ENCODE measurements at places on chromosomes 16 and 17.

- no peak for DNase-seq
Measured at GRCh38 chr17:82957469-82957795, 117.6 kb upstream of the ZNF750 start.

DNA sequence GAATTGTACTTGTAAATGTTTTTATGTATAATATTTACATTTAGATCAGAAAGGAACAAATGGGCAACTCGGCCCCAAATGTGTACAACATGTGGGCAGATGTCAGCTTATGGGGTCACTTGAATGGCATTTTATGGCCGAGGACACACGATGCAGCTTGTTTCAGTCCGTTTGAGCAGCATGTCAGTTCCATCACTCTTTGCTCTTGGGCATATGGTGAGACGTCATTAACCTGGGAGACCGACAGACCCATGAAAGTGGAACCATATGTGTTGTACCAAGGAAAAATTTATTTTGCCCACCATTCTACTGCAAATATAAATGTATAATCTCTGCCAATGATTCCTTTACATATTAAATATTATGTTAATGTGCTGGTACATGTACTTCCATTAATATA, 561.9 kb upstream of the SOX9 start:
- DNase-seq, result no peak

DNA sequence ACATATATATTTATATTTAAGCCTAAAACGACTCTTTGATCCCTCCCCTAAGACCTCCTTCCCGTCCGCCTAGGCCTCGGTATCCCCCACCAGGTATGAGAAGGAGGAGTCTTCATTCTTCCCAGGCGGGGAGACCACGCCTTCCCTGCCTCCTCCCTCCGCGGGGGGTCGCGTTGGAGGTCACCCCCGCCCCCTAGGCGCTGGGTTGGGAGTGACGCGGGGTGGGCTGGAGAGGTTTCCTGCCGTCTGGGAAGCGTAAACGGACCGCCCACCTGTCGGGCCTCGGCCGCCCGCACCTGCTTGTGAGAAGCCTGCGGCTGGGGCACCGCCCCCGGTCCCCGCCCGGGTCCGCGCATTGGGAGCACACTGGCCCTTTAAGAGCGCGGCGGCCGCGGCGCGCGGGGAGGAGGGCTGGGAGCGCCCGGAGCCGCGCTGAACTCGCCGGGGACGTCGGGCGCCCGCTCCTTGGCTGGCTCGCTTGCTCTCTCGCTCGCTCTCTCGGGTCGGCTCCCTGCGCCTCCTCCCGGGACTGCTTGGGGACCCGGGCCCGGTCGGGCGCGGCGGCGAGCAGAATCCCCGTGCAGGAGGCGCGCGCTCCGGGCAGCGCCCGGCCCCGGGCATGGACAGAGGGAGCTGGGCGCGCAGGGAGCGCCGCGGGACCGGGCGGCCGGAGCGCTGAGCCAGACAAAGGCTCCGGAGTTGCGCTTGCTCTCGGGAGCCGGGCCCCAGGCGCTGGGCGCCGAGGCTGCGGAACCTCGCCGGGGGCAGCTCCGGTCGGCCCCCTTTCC, at the start of gene MMP15:
MMP15 (plus strand) TSS at position 404 of the 788 bp plus-strand sequence. CDS start 597 bp downstream, outside the sequence.
- peak; percentile 94 for DNase-seq

- peak; percentile 66 for DNase-seq
Measured at GRCh38 chr17:29145289-29146073, 34.7 kb downstream of the MYO18A start.

GRCh38 chr17:9367156-9367555, 208.5 kb downstream of the STX8 start:
- no peak for DNase-seq

DNA sequence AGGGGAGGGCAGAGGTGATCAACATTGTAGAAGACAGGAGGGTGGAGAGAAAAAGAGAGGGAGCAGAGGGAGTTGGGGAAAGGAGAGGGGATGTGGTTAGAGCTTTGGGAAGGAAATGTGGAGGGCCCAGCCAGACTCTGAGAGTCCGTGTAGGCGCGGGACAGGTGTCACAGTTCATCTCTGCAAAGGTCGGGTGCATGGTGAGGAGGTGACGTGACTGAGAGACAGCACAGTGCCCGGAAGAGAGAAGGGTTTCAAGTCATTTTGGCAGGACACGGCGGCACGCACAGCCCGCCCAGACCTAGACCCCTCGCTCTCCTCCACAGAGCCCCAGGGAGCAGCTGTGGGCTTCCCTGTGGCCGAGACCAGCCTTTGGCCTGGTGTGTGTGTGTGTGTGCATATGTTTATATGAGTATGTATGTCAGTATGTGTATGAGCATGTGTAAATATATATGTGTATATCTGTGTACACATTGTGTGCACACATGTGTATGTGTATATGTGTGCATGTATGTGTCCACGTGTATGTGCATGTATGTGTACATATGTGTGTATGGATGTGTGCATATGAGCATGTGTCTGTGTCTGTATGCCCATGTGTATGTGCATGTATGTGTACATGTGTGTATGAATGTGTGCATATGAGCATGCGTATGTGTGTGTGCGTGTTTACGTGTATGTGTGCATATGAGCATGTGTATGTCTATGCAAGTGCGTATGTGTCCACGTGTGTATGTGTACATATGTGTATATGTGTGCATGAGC, 104.6 kb downstream of the SEC14L1 start:
- DNase-seq, result no peak

DNA sequence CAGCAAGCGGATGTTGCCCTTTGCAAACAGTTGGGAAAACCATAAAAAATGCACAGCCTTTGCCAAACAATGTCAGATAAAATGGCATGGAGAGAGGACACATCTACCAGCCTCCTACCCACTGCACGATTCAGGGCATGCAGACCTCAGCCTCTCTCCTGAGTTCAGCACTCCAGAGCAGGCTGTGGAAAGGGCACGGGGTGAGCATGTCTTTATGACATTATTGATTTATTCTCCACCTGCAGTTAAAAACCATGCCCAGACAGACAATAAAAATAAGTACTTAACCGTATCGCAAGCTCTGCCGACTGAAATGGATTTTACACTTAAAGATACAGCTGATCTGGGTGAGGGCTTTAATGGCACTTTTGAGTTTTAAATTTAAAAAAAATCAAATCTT, 127.1 kb downstream of the MAF start:
- DNase-seq, result no peak

GRCh38 chr16:11169641-11170040, 86.4 kb downstream of the SOCS1 start:
- DNase-seq, result no peak

- no peak for DNase-seq
Measured at GRCh38 chr16:82732461-82732860, 105.7 kb downstream of the CDH13 start.

GRCh38 chr16:24170407-24170806, 85.7 kb upstream of the CACNG3 start:
- DNase-seq, result no peak

DNA sequence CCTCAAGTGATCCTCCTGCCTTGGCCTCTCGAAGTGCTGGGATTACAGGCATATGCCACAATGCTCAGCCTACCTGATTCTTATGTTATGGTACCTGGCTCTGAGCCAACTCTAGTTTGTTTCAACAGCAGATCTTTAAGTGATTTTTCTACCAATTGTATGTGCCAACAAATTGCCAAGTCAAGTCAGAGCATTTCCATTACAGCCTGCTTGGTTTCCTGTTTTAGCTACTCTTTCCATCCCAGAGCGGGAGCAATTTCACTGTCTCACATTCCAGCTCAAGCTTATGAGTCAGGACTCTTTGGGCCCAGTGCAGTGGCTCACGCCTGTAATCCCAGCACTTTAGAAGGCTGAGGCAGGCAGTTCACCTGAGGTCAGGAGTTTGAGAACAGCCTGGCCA, 30.8 kb upstream of the RBBP6 start:
- no peak for DNase-seq

DNA sequence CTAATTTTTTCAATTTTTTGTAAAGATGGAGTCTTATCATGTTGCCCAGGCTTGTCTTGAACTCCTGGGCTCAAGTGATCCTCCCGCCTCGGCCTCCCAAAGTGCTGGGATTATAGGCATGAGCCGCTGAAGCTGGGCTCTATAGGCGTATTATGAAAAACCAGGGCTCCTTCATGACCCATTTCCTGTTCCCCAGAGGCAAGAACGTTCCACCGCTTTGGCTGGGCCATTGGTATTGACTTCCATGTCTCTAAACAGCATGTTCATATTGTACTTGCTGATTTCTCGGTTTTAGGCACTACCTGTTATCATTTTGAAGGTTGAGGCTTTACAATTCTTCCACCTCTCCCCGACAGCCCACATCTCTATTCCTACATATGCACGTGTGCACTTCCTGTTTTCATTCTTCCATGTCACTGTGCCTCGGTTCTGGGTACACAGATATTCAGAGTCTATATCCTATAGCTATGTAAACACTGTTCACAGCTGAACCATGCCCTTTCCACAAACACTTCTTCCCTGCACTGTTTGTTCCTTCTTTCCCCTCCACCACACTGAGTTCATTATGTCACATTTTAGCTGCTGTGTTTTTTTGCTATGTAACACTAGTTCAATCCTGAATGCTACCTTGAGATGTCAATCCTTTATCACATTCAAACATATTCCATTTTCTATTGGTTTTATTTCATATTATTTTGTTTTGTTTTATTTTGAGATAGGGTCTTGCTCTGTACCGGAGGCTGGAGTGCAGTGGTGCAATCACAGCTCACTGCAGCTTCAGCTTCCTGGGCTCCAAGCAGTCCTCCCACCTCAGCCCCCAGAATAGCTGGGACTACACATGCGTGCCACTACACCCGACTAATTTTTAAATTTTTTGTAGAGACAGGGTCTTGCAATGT, 16.8 kb upstream of the MAPK3 start:
- DNase-seq, result no peak

DNA sequence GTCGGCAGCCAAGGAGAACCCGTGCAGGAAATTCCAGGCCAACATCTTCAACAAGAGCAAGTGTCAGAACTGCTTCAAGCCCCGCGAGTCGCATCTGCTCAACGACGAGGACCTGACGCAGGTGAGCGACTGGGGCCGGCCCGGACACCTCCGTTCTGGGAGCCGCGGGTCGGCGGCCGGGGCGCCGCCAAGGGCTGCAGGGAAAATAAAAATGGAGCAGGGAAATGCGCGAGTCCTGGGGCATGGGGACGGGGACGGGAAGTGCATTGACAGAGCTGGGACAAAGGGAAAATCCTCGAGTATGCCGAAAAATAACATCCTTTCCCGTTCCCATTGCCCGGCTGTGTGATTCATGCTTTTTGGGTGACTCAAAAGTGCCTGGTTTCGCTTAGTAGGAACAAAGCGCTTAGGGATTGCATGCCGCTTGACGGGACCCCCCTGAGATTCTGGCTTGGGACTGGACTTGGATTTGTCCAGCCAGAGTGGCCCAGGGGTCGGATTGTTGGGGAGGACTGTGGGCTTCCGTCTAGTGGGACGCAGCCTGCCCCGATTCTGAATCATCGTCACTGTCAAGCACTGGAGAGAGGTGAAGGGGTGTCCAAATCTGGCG, 699 bp downstream of the MPRIP start:
- no peak for DNase-seq

GRCh38 chr16:1047123-1047522, 25.4 kb upstream of the SSTR5 start:
- no peak for DNase-seq

Measured in pancreas (tissue), 10 donors.